ENCODE measurements at places on chromosomes 6 and 20.

DNA sequence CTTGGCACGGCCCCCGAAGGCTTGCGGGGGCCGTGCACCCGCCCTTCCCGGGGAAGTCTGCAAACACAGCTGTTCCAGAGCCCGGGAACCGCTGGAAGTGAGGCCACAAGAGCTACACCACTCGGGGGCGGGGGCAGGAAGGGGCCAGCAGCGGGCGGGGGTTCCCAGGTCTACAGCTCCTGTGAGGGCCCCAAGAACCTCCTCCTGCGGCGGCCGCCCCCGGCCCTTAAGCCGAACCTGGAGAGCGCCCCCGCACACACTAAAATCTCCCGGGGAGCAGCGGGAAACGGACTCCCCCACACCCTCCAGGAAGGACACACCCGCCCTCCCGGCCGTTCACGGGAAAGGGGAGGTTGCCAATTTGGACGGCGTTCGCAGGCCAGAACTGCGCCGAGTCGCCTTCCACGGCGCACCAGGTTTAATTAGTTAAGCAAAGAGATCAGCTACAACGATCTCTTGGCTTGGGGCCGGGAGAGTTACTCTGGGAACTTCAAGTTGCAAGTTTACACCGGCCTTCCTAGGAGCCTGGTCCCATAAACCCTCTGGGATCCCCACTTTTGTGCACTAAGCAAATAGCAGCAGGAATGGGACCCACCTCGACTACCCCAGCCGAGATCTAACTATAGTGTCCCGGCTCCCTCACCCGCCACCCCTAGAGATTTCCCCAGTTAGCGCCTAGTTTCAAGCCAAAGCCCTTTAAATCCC, 1.7 kb downstream of the JAG1 start:
- no peak for DNase-seq

DNA sequence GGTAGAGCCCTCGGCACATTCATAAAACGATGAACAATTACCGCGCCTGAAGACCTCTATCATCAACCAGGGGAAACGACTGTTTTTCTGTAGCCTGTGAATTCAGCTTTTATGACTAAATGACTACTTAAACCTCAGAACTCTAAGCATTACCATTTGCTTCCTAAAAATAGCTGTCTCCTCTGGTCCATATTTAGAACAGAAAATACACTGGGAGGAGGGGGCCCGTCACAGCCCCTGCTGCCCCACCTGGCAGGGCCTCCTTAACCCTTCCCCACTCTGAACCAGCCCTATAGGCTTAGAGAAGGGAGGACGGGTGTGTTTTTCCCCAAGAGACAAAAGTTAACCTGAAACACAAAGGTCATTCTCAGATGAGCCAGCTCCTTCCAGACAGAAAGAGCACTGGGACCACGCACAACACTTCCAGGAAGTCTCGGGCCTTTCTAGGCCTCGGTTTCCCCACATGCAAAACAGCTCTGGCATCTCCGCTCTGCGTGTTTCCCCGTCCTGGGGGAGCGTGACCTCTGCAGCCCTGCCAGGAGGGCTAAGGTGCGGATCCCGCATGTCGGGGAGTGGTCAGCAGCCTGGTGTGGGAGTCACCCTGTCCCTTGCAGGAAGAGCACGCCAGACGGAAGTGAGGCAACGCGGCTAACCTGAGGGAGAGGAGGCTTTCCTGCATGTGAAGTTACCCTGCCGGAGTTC, 193.9 kb downstream of the DLL1 start:
- no peak for DNase-seq

DNA sequence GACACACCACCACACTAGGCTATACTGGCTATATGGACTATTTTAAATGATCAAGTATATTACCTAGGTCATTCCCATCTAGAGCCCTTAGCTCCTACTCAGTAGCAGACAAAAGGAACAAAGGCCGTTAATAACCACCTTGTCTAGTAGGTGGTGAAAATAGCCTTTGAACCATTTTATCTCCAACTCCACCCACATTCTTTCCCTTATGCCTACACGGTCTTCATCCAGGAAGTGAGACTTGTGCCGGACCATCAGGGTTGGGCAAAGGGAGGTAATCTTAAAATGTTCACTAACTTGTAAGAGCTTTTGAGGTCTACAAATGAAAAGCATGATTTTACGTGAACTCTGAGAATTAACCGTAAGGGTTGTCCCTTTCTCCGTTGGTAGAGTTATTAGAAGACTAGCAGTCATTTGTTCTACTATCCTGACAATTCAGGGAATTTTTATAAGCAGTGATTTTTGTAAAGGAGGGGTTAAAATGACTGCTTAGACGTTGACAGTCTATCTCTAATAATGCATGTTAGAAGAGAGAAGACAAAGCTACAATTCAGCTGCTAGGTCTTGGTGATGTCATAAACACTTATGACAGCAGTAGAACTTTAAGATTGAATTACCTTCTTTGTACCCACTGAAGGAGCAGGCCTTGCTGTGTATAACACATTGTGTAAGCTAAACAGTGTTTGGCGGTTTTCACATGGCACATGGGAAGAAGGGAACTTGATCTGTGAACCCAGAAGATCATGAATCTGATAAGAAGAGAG, 371.8 kb upstream of the JAG1 start:
- no peak for DNase-seq

DNA sequence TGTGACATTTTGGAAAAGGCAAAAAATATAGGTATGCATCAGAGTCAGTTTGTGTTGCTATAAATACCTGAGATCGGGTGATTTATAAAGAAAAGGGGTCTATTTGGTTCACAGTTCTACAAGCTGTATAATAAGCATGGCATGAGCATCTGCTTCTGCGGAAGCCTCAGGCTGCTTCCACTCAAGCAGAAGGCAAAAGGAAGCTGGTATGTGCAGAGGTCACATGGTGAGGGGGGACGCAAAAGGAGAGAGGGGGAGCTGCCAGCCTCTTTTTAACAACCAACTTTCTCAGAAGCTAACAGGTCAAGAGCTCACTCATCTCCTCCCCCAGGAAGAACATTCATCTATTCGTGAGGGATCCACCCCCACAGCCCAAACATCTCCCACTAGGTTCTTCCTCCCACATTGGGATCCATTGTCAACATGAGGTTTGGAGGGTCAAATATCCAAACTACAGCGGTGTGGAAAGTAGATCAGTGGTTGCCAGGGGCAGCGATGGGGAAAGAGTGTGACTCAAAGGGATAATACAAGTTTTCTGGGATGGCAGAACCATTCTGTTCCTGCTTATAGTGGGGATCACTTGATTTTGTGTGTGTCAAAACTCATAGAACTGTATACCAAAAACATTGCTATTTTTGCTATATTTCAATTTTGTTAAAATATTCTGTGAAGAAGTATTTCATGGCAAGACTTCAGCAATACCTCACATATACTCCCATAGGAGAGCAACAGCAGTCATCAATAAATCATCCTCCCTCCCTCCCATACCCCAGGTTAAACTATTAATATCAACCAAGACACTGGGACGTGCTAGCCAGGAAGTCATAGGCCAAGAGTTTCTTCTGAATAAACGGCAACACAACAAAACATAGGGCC, 9.9 kb upstream of the FAM50B start:
- no peak for DNase-seq

DNA sequence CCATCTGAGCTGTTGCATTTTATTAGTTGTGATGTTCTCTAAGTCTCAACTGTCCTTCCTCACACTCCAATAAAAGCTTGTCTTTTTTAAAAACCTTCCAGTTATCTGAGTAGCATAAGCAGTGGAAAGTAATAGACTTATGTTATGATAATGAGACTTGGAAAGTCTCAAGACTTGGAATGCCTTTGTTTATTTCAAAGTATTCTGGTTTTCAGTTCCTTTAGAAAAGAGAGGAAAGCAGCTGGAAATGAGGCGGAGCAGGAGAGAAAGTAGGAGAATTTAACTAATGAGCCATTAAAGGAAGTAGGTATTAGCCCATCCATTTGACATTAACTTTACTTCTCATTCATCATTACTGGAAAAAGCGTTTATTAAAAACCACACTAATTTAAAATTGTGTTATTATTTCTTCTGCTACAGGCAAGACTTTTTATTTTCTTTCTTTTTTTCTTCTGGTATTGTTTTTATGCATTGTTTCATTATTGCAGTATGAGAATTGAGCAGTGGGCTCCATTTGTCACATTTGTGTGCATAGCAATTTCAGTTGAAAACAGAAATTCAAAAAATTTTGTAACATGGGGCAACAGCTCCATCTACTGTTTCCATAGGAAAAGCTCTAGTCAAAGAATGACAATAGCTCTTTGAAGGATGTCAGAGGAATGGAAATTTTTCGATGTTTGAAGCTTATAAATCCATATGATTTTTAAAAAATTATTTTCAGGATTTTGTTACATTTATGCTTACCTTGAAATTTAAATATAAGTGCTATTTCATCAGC, 194.8 kb downstream of the COL9A1 start:
- no peak for DNase-seq

All from stimulated activated CD4-positive, alpha-beta T cell treated with anti-CD3 and anti-CD28 coated beads, Interleukin-1b, Interleukin-23, amount 100 ng/mL, for 1 hour (primary cell).